ENCODE measurements at places on chromosomes 6 and 20.

GRCh38 chr6:138371452-138371711 lies 6.3 kb upstream of the SMIM28 start:
- DNase-seq: no peak
- no peak overlapping the region for H3K27ac ChIP-seq
- H3K36me3 ChIP-seq: no peaks in the 10 kb centered on the region
- H3K27me3 ChIP-seq: no peaks in the 10 kb centered on the region
- H3K4me1 ChIP-seq: no peaks in the 10 kb centered on the region

- H3K27me3 ChIP-seq: no peaks in the 10 kb centered on the region
- H3K36me3 ChIP-seq: no peaks in the 10 kb centered on the region
- DNase-seq: peak; percentile 72
- no peak overlapping the region for H3K4me3 ChIP-seq
- peaks cover 9% of the 10 kb centered on the region for H3K4me1 ChIP-seq
Measured at GRCh38 chr6:16338577-16339264, 100.3 kb downstream of the GMPR start.

GRCh38 chr20:39310363-39310995 lies 348.3 kb downstream of the DHX35 start:
- DNase-seq: no peak
- H3K4me1 ChIP-seq: no peaks in the 10 kb centered on the region
- no peak overlapping the region for H3K27ac ChIP-seq
- no peaks in the 10 kb centered on the region for H3K36me3 ChIP-seq
- 0 out of 2 replicates have a peak, but pooled peaks cover 1% of the 10 kb centered on the region for H3K27me3 ChIP-seq
- no peak overlapping the region for H3K4me3 ChIP-seq

GRCh38 chr20:35048739-35049138 lies 43.9 kb downstream of the TRPC4AP start:
- H3K4me1 ChIP-seq: no peaks in the 10 kb centered on the region
- no peak overlapping the region for H3K4me3 ChIP-seq
- 0 out of 2 replicates have a peak, but pooled peaks cover 2% of the 10 kb centered on the region for H3K36me3 ChIP-seq
- no peak overlapping the region for H3K27ac ChIP-seq
- H3K27me3 ChIP-seq: no peaks in the 10 kb centered on the region
- DNase-seq: no peak

DNA sequence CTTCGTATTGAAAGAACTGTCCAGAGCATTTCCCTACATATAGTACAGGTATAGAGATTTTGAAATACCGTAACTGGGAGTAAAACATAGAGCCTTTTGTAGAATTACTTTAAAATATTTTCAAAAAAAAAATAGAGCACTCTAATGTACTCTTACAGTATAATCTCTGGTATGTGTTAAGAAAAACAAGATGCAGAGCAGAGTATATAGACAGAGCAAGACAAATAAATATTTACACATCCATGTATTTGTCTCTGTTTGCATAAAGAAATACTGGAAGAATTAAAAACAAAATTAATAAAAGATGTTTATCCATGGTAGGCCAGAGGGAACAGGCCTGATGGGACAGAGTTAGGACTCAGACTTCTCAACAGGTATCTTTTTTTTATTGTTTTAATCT lies 28.0 kb upstream of the SUMO4 start:
- no peaks in the 10 kb centered on the region for H3K27me3 ChIP-seq
- no peak for DNase-seq
- no peak overlapping the region for H3K4me3 ChIP-seq
- no peaks in the 10 kb centered on the region for H3K4me1 ChIP-seq
- H3K27ac ChIP-seq: no peak overlapping the region

DNA sequence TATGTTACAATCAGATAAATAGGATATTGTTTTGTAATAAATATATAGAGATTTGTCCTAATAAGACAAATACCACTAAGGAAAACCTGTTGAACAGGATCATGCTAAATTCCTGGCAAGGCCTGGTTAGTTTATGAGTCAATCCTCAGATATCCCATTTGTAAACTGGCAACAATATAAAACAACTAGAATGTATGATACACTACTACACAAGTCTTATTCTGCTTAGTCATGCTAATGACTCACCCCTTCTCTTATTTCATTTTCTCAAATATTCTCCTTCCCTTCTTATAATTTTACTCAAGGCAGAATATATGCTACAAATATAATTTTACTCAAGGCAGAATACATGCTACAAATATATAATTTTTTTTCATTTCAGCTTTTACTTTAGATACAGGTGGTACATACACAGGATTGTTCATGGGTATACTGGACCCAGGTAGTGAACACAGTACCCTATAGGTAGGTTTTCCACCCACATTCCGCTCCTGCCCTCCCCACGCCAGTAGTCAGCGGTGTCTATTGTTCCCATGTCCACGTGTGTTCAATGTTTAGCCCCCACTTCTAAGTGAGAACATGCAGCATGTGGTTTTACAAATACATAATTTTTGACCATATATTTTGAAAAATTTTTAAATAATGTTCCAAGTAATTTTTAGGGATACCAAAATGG lies 6.3 kb downstream of the OSER1 start:
- H3K27me3 ChIP-seq: no peaks in the 10 kb centered on the region
- no peak overlapping the region for H3K4me3 ChIP-seq
- H3K27ac ChIP-seq: peak overlapping the region; percentile 86
- DNase-seq: peak; percentile 79

DNA sequence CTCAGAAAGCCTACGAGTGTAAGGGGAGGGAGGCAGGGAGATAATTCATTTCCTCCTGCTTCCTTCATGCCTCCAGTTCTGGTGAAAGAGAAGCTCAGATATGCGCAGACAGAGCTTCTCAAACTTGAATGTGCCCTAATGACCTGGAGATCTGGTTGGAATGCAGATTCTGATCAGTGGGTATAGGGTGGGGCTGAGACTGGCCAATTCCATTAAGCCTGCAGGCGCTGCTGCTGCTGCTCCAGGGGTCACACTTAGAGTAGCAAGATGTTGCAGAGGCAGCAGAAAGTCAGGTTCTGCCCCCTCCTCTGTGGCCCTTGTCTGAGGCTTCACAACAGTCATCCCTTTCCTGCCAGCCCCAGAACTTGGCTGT lies 161.0 kb downstream of the DHX35 start:
- H3K4me3 ChIP-seq: no peak overlapping the region
- no peak overlapping the region for H3K27ac ChIP-seq
- no peaks in the 10 kb centered on the region for H3K27me3 ChIP-seq
- no peaks in the 10 kb centered on the region for H3K36me3 ChIP-seq

- H3K4me3 ChIP-seq: no peak overlapping the region
- H3K36me3 ChIP-seq: 0 out of 2 replicates have a peak, but pooled peaks cover 3% of the 10 kb centered on the region
- DNase-seq: no peak
Measured at GRCh38 chr20:46056970-46057855, 28.2 kb downstream of the SLC12A5 start.
